Stimulated activated CD4-positive, alpha-beta T cell treated with anti-CD3 and anti-CD28 coated beads, Interleukin-4, amount 100 ng/mL, for 4 hours (primary cell): ENCODE measurements at places on chromosomes 3 and 15.

- DNase-seq: no peak
These were observed 734.5 kb upstream of the CADM2 start for GRCh38 chr3:84224262-84224661.

- DNase-seq: no peak
These were observed 203.9 kb downstream of the ATP10A start for GRCh38 chr15:25659251-25659650.

DNA sequence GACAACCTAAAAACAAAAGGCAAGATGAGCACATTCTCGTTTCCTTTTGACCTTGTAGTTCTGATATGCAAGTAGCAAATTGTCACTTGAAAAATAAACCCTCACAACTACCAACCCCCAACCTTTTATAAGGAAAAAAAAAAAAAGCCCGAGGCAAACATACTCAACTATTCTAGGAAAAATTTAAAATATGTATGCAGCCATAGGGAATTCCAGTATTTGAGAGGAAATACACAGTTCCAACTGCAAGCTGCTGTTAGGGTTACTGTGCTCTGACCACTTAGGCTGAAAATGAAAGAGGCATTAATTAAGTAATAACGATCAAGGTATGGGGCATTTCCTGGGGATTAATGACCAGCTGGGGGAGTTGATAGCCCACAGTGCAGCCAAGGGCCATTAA is 281.9 kb upstream of the DPH6 start:
- no peak for DNase-seq

DNA sequence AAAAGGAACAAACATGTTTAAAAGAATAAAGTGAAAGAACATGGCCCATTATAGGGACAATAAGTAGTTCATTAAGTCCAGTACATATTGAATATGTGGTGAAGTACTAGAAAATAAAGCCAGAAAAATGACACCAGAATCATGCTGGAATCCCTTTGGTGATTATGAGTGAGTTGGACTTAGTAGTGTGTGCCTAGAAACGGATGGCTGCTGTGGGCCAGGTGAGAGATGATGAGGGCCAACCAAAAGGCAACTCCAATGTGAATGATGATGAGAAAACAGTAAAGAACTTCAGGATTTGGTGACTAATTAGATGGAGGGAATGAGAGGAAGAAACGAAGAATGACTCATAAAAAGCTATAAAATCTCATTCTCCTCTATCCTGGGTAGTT is 3.3 kb downstream of the CRYGS start:
- no peak for DNase-seq

DNA sequence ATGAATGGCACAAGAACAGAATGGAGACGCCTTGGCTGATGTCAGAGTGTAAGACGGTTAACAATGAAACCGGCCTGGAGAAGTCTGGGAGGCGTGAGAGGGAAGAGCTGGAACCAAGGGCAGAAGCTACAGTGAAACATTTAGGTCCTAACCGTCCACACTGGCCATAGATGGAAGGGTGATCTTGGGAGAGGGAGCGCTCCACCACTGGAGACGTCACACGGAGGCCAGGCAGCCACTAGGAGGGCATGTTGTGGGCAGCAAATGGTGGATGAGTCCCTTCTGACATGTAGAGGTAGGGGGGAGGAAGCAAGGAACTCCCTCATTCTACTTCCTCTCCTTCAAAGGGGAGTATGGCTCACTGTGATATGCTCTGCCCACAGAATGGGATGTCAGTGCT is 23.8 kb downstream of the FEM1B start:
- no peak for DNase-seq

- no peak for DNase-seq
These were observed 51.8 kb downstream of the SERP1 start for GRCh38 chr3:150494411-150494977.

DNA sequence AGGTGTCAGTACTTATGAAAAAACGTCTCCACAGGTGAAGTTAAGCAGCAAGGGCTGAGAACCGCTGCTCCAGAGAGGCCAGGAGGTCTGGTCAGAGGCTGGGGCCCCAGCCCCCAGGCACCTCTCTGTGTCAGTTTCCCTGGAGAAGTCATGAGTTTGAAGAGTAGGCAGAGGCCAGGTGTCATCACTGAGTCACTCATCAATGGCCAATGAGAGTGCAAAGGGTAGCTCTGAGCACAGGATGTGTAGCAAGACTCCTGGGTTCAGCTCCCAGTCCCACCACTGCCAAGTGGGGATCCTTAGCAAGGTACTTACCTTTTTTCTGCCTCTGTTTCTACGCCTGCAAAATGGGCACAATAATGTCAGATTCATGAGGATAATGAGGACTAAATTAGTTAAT is 47.9 kb downstream of the CORO2B start:
- DNase-seq: no peak

- DNase-seq: no peak
These were observed 7.6 kb downstream of the ZMAT3 start for GRCh38 chr3:179063945-179064560.

- no peak for DNase-seq
These were observed 65.5 kb upstream of the ROPN1 start for GRCh38 chr3:124057420-124057819.

DNA sequence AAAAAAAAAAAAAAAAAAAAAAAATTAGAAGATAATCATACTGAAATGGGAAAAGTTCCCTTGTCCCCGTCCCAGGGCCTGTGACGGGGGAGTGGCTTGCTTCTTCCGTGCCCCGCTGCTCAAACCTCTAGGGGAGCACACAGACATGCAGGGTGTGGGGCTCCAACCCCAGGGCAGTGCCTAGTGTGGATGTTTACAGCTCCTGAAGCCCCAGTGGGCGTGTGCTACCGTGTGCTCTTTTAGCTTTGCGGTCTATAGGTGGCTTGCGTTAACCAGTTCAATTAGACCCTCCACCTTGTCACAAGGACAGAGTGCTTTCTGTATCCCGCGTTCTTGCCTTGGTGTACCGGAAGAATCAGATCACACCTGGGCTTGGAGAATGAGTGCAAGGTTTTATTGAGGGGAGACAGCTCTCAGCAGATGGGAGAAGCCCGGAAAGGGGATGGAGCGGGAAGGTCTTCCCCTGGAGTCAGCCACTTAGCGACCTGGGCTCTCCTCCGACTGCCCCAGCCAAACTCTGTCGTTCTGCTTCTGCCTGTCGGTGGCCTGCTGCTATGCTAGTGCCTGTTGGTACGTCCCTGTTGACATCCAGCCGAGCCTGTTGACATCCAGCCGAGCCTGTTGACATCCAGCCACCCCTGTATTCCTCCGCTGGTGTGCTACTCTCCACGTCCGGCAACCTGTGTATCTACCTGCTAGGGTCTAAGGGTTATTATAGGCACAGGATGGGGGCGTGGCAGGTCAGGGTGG is 569.8 kb downstream of the VGLL3 start:
- DNase-seq: no peak
